ENCODE measurements at places on chromosomes 7 and 10. TPM values are rescaled to one million over a fixed set of nuclear protein-coding genes. Genes with fewer than 3 reads are reported as not detected.

GRCh38 chr7:102472126-102473041 is 6.3 kb downstream of the POLR2J start:
- DNase-seq, result no peak

The NKX2-3 gene
- not detected for total RNA-seq

DNA sequence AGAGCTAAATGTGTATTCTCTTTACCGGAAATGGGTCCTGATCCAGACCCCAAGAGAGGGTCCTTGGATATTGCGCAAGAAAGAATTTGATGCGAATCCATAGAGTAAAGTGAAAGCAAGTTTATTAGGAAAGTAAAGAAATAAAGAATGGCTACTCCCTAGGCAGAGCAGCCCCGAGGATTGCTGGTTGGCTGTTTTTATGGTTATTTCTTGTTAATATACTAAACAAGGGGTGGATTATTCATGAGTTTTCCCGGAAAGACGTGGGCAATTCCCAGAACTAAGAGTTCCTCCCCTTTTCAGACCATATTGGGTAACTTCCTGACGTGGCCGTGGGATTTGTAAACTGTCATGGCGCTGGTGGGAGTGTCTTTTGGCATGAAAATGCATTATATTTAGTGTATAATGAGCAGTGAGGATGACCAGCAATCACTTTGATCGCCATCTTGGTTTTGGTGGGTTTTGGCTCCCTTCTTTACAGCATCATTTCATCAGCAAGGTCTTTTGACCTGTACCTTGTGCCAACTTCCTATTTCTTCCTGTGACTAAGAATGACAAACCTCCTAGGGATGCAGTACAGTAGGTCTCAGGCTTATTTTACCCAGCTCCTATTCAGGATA is 60.4 kb downstream of the ARL4A start:
- DNase-seq, result no peak

DNA sequence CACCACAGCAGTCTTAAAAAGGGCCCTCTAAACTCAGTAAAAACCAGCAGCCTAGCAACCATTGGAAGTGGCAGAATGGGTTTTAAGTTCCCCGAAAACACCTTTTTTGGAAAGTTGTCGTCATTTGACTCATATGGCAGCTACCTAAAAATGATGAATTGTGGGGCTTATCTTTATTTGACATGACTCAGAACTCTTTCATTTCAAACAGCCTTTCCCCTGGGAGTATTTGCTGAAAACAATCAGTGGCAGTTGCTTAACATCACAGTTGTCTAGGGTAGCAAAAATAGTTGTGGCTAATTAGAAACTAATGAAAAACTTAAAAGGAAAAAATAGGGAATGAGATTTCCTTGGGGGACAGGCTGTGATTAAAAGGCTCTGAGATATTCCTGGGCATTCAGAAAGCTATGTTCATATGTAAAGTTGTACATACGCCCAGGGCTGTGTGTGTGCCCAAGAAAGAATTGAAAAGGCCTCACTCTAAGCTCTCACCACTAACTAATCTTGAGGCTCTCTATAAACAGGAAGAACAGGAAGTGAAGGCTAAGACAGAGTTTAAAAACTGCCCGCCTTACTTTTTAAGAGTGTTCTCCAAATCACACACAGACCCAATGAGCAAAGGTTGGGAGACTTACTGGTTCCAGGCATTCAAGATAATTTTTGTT is 81.7 kb upstream of the HECTD2 start:
- no peak for DNase-seq

The MUC12 gene
- 8.7 TPM for total RNA-seq

The NPSR1 gene
- total RNA-seq, result not detected

GRCh38 chr7:76069238-76069638 is 21.3 kb downstream of the MDH2 start:
- peak; percentile 89 for DNase-seq

DNA sequence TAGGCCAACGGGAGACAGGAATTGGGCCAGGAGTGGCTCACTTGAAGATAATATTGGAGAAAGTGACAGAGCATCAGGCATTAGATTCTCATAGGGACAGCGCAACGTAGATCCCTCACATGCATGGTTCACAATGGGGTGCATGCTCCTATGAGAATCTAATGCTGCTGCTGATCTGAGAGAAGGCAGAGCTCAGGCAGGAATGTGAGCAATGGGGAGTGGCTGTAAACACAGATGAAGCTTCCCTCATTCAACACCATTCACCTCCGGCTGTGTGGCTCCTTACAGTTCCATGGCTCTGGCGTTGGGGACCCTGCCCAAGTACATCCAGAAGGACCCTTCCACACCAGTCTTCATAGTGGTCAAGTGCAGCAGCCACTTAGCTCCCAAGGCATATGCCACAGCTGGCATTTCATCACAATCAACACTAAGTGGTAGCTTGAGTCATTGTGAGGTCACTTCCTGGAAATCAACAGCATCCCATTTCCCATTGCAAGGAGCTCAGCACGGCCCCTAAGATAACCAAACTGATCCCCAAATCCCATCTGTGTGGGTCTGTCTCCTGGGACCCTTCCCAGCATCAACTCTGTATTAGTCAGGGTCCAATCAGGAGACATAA is 174.5 kb downstream of the TPST1 start:
- DNase-seq, result peak; percentile 64
